ENCODE measurements at places on chromosomes 3 and 15. TPM values are rescaled to one million over a fixed set of nuclear protein-coding genes. Genes with fewer than 3 reads are reported as not detected.
A peak's percentile ranks its signal among the peaks of the same experiment; 100 is the strongest.

Gene NRROS
- 8.8 TPM for total RNA-seq

DNA sequence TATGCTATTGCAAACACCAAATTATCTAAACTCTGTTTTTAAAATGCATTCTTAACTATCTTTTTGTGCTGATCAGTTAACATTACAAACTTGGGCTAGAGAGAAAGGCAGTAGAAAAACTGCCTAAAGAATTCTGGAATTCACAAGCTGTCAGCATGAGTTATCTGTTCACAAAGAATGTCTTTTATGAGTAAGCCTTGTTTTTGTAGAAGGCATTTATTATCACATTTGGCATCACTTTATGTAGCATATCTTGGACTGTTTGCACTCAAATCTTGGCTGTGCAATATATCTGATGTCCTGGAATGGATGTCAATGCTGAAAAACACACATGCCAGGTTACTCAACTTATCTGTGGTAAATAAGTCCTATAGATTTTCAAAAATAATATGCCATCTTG, 15.5 kb upstream of the BCHE start:
- no peak for ATAC-seq

- ATAC-seq: no peak
Observed at GRCh38 chr3:133136114-133137041, 98.2 kb downstream of the TMEM108 start.

- no peak for ATAC-seq
Observed at GRCh38 chr15:98758224-98758623, 109.9 kb downstream of the IGF1R start.

Gene ITIH1
- not detected for total RNA-seq

DNA sequence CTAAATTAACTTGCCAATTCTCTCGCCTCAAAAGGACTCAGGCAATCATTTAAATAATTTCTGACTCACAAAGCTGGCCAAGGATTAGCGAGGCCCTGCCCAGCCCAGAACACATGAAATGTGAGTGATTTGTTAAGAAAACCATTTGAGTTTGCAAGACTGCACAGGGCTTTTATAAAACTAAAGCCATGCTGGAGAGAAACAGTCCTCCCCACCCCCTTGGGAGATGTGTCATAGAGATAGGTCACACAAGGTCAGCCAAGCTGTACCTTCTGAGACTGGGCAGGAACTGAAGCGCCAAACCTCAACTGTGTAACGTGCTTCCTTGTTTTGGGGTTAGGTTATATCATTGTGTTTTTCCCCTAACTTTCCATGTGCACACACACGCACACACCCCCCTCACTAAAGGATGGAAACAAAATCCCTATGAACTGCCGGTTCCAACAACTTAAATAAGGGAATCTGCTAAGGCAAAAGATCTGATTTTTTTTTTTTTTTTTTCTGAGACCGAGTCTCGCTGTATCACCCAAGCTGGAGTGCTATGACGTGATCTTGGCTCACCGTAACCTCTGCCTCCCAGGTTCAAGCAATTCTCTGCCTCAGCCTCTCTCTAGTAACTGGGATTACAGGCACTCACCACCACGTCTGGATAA, 8.1 kb downstream of the SPATA12 start:
- peak; percentile 88 for ATAC-seq

Measured in gastroesophageal sphincter (tissue), 4 donors.